Urinary bladder (tissue), 4 donors: ENCODE measurements at places on chromosomes 7 and 10.

GRCh38 chr7:34612661-34613060, 45.4 kb upstream of the NPSR1 start:
- no peak for DNase-seq

DNA sequence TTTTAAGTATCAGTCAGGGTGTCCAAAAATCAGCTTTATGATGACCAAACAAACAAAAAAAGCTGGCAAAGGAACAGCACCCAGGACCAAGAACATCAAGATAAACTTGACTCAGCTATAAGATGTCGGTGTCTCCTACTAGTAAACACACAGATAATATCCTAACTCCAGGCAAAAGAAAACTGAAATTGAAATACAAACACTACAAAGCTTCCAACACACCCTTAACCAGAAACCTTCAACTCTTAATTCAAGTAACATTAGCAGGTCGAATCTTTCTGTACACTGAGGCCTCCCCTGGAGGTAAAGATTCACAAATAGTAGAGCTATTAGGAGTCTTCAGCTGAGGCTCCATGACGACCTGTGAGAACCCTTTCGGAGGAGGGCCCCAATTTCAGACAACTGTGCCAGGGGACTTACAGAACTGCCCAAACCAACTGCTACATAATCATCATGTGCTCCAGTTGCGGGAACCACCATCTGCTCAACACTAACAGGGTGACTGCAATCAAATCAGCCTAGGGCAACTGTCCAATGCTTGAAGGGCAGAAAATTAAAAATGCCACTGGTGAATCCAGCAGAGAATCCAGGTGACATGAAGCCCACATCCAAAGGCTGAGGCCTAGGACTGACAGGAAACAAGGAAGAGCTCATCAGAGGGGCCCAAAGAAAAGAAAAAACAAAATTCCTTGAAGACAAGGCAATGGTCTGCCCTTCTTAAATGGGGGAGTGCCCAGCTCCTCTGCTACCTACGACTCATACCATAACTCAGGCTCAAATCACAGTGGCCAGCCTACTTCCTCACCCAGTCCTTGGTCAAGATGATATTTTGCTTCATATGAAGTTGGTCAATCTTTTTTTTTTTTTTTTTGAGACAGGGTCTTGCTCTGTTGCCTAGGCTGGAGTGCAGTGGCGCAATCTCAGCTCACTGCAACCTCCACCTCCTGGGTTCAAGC, 20.0 kb downstream of the XPNPEP1 start:
- no peak for DNase-seq

- DNase-seq = no peak
Measured at GRCh38 chr10:21961847-21962246, 41.7 kb downstream of the DNAJC1 start.

GRCh38 chr10:14975672-14976273, 16.6 kb downstream of the MEIG1 start:
- no peak for DNase-seq

DNA sequence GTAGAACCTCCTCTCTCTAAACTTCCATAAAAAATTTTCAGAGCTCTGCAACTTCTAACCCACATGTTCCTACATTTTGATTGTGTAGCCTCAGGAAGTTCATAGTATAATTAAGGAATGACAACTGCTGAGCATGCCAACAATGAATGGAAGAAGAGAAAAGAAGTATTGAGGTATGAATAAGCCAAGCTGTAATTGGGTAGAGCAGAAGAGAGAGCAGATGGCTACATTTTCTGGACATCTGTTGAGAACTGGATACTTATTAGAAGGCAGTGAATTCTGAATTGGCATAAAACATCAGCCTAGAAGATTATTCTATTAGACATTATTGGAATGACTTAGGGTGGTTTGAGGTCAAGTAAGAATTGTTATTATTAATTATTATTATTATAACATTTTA, 728.3 kb upstream of the PHF14 start:
- no peak for DNase-seq

- DNase-seq = no peak
Measured at GRCh38 chr10:21393931-21394330, 131.6 kb downstream of the SKIDA1 start.

DNA sequence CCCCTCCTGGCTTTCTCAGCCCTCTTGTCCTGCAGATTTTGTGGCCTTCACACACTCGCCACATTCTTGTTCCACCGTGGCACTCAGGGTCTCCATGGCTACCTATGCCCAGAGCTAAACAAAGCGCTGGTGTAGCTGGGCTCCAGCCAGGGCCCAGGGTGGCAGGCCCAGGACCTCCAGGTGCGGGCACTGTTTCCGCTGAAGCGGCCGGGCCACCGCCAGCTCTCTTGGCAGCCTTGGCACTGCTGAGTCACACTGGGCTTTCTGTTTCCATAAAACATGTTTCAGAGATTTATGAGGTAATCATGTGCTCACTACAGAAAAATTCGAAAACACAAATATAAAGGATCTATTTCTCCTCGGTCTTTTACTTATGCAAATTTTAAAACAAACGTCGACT, 51.3 kb downstream of the AOC1 start:
- no peak for DNase-seq

DNA sequence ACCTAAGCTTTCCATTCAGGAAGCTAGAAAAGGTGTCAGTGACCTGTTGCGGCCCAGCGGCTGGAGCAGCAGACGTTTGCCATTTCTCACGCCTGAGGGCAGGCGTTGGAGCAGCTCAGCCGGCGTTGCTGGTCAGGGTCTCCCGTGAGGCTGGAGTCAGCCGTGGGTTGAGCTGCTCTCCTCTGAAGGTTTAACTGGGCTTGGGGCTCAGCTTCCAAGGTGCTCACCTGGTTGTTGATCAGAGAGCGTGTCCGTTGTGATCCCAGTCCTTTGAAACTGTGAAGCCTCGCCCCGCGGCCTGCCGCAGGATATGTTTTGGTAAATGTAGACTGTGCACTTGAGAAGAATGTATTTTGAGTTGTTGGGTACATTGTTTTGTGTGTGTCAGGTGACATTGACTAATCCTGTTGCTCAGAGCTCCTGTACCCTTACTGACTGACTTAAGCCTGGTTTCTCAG, 20.6 kb upstream of the PWWP2B start:
- DNase-seq = no peak

DNA sequence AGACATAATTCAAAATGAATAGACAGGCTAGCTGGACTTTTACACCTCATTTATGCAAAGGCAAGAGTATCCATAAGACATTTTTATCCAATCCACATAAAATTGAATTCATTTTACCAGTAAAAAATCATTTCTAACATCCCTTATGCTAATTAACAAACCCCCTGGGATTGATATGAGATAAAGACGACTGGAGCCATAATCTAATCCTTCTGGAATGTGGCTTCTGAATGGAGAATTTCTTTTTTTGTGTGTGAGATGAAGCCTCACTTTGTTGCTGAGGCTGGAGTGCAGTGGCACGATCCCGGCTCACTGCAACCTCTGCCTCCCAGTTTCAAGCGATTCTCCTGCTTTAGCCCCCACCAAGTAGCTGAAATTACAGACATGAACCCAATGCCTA, 90.4 kb downstream of the AKR1D1 start:
- no peak for DNase-seq

- no peak for DNase-seq
Measured at GRCh38 chr10:130453036-130453720, 317.0 kb downstream of the GLRX3 start.

GRCh38 chr7:32047075-32047474, 23.1 kb downstream of the PDE1C start:
- DNase-seq = no peak

- no peak for DNase-seq
Measured at GRCh38 chr10:30431435-30431911, 2.5 kb upstream of the MAP3K8 start.
